ENCODE measurements at places on chromosomes 3 and 15.

- DNase-seq = no peak
These were observed 6.6 kb upstream of the SSR3 start for GRCh38 chr3:156561533-156561932.

GRCh38 chr3:73766599-73767381 lies 142.0 kb upstream of the PDZRN3 start:
- DNase-seq = no peak

- no peak for DNase-seq
These were observed 113.7 kb downstream of the ATG7 start for GRCh38 chr3:11385891-11386290.

DNA sequence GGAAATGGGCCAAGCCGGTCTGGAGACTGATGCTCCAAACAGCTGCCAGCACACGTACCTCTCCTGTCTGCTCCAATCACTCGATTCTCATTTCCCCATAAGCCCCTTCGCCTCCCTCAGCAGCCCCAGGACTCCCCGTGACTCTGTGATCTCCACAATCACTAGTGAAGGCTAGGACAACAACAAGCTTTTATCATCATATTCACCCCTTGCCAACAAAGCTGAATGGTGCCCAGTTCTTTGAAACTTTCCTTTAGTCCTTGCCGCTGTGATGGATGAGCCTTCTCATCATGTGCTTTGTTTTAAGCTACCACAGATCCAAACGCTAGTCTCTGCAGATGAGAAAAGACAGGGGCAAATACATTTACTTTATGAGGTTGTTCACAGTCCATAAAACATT lies 242.0 kb downstream of the SV2B start:
- DNase-seq = no peak

All from stimulated activated naive B cell treated with anti-CD40 and anti-IgM and Interleukin-4, amounts not matched to agents 10 μg/mL and 1 μg/mL and 100 μg/mL, for 72 hours (primary cell).